ENCODE measurements at places on chromosomes 2 and 18. TPM values are rescaled to one million over a fixed set of nuclear protein-coding genes. Genes with fewer than 3 reads are reported as not detected.
A peak's percentile ranks its signal among the peaks of the same experiment; 100 is the strongest.

GRCh38 chr2:30942419-30942818, 135.2 kb upstream of the CAPN13 start:
- no peak for DNase-seq

DNA sequence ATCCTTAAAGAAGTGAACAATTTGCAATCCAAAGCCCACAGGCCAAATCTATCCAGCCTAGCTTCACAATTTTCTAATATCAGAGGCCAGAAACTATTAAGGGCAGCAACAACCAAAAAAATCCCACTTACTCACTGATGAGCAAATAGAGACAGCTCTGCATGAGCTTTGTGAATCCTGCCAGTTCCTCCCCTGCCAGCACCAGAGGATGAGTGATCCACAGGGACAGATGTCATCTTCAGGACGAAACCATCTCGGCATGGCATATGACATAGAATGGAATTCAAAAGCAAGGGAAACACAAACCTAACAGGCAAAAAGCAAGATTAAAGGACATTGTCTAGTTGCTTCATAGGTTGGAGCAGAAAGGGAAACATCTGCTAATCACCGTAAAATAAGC, 2.2 kb upstream of the DSC2 start:
- DNase-seq: no peak

DNA sequence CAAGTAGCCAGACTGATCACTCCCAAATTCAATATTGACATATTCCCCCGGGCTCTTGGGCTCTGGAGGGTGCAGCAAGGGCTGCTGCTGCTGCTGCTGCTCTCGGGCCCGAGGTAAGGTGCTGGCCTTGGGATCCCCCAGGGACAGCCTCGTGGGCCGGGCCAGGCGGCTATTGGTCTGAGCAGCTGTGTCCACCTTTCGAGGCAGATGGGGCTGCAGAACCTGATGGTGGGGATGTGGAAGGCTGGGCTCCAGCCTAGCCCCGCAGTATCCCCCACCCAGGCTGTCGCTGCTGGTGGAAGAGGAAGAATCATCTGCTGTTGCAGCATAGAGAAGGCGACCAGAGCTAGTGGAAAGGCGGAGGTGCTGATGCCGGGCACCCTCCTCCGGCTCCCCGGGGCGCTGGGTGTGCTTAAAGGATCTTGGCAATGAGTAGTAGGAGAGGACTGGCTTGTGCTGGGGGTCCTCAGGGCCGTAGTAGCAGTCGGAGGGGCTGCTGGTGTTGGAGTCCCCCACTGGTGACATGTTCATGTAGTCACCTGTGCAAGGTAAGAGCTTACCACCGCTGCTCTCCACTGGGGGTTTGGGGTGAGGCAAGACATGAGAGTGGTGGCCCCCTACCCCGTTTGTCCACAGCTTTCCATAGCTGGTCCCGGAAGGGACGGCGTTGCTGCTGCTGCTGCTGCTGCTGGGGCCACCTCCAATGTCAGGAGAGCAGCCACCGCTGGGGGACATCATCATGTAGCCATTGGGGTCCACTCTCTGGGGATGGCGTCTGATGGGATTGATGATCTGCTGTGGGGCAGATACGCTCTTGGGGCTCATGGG, 3.4 kb downstream of the IRS1 start:
- DNase-seq: no peak

GRCh38 chr2:232646726-232647125, 13.3 kb downstream of the EFHD1 start:
- DNase-seq: no peak

GRCh38 chr18:62757399-62758010, 42.2 kb downstream of the PHLPP1 start:
- peak; percentile 69 for DNase-seq

GRCh38 chr2:98269274-98269673, 77.0 kb upstream of the CNGA3 start:
- DNase-seq: peak; percentile 31

GRCh38 chr2:236550701-236551465, 18.7 kb upstream of the ACKR3 start:
- no peak for DNase-seq

GRCh38 chr2:50863218-50863617, 168.7 kb downstream of the NRXN1 start:
- DNase-seq: no peak

DNA sequence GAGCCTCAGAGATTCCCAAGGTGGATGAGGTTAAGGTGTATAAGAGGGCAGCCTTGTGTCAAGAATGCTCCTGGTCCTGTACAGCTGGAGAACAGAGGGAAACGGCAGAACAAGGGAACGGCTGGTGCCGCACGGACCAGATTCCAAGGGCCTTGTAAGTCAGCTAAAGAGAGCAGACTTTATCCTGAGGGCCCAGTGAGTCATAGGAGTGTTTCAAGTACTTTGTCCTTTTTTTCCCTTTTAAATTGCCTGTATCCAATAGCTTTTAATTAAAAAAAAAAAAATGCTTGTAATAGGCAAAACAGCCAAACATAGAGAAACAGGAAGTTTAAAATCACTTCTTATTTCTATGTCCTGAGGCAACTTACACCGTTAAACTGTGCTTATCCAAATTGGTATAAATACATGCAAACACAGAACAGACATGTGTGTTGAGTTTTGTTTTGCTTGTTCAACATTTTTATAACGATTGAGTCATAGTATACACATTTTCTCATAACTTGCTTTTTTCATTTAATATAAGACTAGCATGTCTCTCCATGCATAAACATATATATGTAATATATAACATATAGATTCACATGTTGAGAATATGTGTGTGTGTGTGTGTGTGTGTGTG, 42.1 kb upstream of the EVA1A start:
- no peak for DNase-seq

- no peak for DNase-seq
Measured at GRCh38 chr2:144003460-144004075, 516.4 kb downstream of the ZEB2 start.

DNA sequence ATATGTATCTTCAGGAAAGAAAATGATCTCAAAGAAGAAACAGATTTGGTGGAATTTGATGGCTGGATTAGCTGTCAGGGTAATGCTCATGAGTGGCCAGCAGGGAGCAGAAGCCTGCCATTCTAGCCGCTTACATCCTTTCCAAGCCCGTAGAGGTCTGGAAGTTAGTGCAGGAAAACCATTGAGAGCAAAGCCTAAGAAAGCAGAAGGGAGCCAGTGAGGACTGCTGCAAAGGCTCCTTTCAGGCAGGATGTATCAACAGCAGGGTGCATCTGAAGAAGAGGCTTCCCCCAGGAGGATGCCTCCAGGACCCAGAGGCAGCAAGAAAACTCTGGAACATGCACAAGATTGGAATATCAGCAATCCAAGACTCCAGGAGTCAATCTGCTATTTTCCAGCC, 22.9 kb upstream of the LBH start:
- peak; percentile 71 for DNase-seq

DNA sequence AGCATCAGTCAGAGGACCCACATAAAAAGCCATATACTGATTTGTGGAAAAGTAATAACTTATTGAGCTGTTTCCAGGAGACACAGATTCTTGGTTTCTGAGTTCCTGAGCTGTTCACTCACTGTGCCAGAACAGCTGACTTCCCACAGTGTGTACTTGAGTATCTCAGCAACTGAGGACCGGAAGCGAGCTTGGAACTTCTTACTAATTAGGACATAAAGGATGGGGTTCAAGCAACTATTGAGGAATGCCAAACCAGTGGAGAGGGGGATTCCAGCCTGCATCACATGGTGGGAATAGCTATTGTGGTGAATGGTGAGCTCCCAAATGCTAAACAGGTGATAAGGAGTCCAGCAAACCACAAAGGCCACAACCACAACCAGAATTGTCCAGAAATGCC, 16.4 kb downstream of the EEF1B2 start:
- no peak for DNase-seq

- DNase-seq: no peak
Measured at GRCh38 chr2:104804148-104804890, 49.6 kb upstream of the POU3F3 start.

DNA sequence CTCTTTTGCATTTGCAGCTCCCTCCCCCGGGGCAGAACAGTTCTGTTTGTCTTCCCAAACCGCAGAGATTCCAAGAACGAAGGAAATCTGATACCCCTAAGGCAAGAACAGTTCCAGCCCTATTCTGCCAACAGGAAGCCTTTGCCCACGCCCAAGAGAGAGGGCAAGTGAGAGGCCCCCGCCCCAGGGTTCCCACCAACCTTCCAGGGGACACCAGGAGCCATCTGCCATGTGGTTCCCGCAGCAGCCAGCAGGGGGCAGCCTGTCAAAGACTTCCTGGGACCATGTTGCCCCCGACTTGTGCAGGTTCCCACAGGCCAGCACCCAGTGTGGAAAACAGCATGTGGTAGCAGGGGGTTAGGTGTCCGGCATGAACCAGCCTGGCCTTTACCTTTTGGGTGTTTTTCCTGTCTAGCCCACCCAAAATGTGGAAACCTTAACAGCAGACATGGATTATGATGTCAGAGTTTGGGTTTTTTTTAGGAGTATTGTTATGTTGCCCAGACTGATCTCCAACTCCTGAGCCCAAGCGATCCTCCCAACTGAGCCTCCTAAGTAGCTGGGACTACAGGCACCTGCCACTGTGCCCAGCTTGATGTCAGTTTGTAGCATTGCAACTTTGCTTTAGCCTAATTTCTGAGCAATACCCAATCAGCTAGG, 21.7 kb upstream of the EFHD1 start:
- peak; percentile 36 for DNase-seq

DNA sequence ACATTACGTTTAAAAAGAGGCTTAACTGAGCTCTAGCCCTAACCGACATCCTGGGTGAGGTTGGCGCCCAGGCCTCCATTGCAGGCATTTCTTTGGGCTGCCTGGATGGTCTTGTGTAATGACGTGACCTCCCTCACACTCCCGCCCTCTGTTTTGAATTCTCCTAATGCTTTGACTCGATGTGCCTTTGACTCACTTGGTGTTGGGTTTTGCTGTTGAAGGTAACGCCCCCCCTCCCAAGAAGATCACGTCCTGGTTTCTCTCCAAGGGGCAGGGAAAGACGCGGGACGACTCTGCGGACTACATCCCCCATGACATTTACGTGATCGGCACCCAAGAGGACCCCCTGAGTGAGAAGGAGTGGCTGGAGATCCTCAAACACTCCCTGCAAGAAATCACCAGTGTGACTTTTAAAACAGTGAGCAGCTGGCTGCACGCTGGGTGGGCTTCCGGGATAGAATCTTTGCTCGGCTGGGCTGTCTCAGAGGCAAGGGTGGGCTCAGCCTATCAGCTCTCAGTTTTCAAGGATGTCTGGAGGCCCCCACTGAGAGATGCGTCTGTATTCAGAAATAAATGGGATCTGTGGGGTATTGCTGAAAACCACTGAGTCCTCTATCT, 87.9 kb upstream of the ATG16L1 start:
- DNase-seq: no peak

- no peak for DNase-seq
Measured at GRCh38 chr2:48440103-48440390, 89.9 kb upstream of the STON1 start.

DNA sequence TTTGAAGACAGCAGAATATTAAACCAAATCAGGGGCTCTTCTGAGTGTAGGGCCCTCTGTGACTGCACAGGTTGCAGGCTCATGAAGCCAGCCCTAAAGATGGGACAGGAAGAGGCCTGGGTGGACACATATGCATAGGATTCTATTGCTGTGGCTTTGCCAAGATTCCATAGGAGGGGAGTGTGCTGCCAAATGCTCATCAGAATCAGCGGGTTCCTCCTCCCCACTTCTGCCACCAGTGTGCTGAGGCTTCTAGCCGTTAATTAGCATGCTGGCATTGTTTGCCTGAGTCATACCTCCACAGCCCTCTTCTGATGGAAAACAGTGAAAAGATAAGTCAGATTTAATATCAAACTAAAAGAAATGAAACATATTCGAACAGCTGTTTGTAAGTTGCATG, 103.9 kb upstream of the TMEFF2 start:
- DNase-seq: no peak

- no peak for DNase-seq
Measured at GRCh38 chr18:62741584-62741983, 26.2 kb downstream of the PHLPP1 start.

DNA sequence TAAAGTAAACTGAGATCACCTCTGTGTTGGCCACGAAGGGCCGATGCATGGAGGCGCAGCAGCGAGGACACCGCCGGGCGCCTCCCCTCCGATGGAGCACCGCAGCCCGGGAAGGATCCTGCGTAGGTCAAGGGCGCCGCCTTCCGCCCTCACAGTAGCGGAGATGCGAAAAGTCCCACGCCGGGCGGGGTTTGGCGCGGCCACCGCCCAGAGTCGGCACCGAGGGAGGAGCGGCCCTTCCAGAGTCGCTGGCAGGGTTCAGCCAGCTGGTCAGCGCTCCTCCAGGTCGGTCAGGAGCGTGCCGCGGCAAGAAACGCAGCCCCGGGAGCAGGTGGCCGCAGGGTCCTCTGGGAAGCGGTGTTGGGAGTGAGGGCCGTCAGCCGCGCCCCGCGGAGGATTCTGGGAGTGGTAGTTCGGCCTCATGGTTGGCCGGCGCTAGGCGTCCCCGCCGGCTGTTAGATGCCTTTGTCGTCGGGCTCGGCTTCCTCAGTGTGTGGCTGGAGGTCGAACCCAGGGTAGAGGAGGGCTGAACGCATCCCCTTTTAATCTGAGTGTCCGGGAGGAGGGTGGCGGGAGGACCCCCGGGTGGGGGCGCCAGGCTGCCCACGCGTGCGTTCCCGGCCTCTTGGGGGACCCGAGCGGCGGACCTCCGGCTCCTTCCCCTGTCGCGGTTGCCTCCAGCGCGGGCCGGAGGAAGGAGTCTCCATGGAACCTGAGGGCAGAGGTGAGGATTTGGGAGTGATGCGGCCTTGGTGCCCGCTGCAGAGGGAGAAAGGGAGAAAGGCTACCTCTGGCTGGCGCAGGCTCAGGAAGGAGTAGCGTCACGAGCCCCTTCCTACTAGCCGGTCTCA, at the start of gene ZNF892:
Gene ZNF892 (plus strand): TSS at position 411 of the 851 bp plus-strand sequence. CDS start 295 bp downstream, at position 706.
- peak; percentile 94 for DNase-seq

DNA sequence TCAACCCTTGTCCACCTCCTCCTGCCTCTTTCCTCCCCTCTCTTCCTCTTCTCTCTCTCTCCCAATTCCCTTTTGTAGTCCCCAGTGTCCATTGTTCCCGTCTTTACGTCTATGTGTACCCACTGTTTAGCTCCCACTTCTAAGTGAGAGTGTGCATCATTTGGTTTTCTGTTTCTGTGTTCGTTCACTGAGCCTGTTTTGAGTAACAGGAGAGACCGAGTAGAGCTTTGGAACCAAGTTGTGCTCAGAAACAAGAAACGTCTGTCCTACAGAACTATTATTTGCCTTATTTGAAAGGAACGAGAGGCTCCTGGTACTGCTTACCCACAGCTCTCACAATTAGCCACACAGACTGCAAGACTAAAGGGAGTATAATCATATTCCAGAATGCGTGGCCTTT, 50.1 kb upstream of the MAPRE2 start:
- DNase-seq: no peak

PAIP2B gene
- total RNA-seq: 18.5 TPM

SS18 gene
- total RNA-seq: 36.6 TPM

DNAJC5G gene
- 1.3 TPM for total RNA-seq

GBX2 gene
- total RNA-seq: not detected

TXNDC2 gene
- total RNA-seq: not detected

ATOH8 gene
- total RNA-seq: 14.5 TPM

RSAD2 gene
- 1.0 TPM for total RNA-seq

DSG4 gene
- not detected for total RNA-seq

UCN gene
- 2.9 TPM for total RNA-seq

HOXD4 gene
- total RNA-seq: 0.78 TPM

EVA1A gene
- total RNA-seq: 31.3 TPM
